NCI-H345 (cell line): ENCODE measurements at places on chromosomes 2 and 18.
A peak's percentile ranks its signal among the peaks of the same experiment; 100 is the strongest.

DNA sequence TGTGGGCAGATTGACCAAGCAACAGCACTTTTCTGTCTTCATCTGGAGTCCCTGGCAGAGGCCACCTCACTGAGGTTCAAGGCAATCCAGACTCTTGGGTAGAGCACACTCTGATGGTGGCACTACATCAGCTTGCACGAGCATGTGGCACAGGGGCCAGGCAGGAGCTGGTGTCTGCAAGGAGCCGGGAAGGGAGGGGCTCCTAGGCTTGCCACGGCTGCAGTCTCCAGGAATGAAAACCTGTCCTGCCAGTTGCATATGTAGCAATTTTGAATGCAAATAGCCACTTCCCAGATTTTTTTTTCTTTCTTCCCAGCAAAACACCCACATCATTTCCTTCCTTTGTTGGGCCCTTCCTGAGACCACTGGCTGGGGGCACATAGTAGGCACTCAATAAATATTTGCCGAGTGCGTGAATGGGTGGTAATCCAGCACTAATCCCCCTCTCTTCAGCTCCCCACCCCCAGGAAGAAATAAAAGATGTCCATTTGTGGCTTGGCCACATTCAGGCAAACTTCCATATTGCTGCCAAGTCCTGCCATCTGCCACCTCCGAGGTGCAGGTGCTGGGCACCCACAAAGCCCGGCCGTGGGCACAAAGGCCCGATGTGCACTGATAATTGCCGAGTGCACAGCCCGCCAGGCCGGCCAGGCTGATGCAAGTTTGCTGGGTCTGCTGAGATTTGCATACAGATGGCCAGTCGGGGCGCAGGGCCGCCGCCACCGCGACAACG is 72.4 kb downstream of the MYCN start:
- no peak for DNase-seq

- DNase-seq: no peak
These were observed 56.6 kb downstream of the ATIC start for GRCh38 chr2:215368493-215368809.

DNA sequence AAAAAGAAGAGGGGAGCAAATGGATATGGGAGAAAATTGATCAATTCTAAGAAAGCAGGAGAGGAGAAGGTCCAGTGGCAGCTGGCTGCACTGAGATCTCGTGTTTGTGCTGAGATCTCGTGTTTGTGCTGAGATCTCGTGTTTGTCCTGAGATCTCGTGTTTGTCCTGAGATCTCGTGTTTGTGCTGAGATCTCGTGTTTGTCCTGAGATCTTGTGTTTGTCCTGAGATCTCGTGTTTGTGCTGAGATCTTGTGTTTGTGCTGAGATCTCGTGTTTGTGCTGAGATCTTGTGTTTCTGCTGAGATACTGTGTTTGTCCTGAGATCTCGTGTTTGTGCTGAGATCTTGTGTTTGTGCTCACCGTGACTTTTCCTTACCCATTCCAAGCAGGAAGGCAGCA is 254.4 kb downstream of the BCL2 start:
- no peak for DNase-seq

DNA sequence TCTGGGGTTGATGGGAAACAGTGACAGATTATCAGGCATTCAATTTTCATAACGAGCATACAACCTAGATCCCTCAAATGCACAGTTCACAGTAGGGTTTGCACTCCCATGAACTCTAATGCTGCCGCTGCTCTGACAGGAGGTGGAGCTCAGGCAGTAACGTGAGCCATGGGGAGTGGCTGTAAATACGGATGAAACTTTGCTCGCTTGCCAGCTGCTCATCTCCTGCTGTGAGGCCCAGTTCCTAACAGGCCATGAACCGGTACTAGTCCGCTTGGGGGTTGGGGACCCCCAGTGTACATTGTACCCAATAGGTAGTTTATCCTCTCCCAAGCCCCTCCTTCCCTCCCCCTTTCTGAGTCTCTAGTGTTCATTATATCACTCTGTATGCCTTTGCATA is 94.6 kb downstream of the PTH2R start:
- DNase-seq: peak; percentile 93

DNA sequence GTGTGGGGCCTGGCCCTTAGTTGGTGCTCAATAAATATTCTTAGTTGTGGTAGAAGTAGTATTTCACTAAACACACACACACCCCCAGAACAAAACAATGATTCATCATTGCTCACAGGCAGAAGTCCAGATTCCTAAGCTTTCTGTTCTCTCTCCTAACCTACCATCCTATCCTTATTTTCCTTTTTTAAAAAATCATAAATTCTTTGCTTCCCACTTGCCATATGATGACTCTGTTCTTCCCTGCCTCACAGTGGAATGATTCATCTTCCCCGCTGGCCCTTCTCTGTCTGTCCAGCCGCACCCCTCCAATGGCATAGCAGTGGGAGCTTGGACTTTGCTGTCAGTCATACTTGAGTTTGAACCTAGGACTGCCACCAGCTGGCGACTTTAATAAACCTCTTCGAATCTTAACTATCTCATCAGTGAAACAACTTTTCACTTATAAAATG is 5.2 kb downstream of the EML6 start:
- no peak for DNase-seq

DNA sequence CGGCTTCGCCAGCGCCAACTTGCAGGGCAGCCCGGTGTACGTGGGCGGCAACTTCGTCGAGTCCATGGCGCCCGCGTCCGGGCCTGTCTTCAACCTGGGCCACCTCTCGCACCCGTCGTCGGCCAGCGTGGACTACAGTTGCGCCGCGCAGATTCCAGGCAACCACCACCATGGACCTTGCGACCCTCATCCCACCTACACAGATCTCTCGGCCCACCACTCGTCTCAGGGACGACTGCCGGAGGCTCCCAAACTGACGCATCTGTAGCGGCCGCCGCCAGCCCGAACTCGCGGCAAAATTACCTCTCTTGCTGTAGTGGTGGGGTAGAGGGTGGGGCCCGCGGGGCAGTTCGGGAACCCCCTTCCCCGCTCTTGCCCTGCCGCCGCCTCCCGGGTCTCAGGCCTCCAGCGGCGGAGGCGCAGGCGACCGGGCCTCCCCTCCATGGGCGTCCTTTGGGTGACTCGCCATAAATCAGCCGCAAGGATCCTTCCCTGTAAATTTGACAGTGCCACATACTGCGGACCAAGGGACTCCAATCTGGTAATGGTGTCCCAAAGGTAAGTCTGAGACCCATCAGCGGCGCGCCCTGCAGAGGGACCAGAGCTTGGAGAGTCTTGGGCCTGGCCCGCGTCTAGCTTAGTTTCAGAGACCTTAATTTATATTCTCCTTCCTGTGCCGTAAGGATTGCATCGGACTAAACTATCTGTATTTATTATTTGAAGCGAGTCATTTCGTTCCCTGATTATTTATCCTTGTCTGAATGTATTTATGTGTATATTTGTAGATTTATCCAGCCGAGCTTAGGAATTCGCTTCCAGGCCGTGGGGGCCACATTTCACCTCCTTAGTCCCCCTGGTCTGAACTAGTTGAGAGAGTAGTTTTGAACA is 15.1 kb downstream of the HOXD3 start:
- no peak for DNase-seq

GRCh38 chr2:118670276-118670675 is 177.2 kb downstream of the EN1 start:
- DNase-seq: no peak
